ENCODE measurements at places on chromosomes 5 and 9. TPM values are rescaled to one million over a fixed set of nuclear protein-coding genes. Genes with fewer than 3 reads are reported as not detected.

Gene IL5
- total RNA-seq, result not detected

Gene ACOT12
- not detected for total RNA-seq

DNA sequence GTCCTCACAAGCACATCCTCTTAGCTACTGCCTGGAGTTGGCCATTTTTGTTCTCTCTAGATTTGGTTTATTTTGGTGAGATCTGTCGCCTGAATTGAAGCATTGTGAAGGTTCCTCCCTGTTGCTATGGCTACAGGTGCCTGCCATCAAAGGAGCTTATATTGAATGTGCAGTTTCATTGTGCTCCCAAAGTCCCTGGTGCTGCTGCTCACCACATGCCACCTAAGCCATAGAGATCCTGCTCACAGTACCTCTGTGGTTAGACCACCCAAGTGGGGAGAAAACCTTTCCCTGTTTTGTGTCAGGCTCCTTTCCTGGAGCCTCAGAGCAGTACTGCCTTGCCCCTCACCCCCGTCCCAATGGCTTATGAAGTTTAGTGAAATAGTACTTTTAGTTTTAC is 383.4 kb downstream of the TMEM38B start:
- DNase-seq, result no peak

DNA sequence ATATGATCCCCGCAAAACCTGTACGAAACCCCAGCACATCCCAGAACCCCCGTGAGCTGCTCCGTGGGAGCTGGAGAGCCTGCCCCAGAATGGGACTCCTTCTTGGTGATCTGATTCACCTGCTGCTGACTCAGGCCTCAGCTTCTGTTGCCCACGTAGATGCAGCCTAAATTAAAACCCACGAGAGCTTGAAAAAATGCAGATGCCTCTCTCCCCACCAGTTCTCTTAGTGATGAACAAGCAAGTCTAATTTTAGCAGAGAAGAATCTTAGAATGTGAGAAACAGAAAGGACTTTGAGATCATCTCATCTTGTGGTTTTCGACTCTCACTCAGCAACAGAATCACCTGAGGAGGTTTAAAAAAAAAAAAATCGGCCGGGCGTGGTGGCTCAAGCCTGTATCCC is 57.6 kb downstream of the TMOD1 start:
- DNase-seq, result no peak

DNA sequence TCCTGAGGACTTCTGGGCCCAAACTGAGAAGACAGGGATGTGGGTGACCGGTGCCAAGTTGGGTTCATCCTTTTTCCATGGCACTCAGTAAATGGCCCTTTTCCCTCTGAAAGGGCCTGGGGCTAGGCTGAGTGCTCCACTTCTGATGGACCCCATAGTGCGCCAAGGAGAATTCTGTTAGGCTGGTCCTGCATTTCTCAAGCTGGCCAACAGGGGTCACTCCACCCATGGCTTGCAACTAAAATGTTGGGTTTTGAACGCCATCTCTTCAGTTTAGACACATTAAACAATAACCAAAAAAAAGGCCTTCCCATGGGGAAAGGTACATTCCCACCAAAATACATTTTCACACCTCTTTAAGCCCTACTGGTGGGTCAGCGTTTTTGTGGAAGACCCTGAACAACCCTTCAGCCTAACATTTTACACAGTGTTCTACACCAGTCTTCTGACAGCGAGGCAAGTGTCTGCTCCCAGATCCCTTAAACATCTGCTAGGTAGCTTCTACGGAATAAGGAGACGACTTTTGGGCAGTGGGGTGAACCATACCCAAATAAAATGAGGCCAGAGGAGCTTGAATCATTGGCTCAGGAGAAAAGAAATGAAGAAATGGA is 27.3 kb downstream of the CNTFR start:
- DNase-seq, result no peak

- DNase-seq, result no peak
Measured at GRCh38 chr5:164306662-164307061, 801.2 kb downstream of the MAT2B start.

GRCh38 chr9:95852059-95853032 is 23.1 kb upstream of the ERCC6L2 start:
- peak; percentile 21 for DNase-seq

GRCh38 chr9:77616191-77616590 is 31.9 kb downstream of the GNA14 start:
- no peak for DNase-seq

- no peak for DNase-seq
Measured at GRCh38 chr5:130995254-130995515, 169.9 kb downstream of the HINT1 start.

DNA sequence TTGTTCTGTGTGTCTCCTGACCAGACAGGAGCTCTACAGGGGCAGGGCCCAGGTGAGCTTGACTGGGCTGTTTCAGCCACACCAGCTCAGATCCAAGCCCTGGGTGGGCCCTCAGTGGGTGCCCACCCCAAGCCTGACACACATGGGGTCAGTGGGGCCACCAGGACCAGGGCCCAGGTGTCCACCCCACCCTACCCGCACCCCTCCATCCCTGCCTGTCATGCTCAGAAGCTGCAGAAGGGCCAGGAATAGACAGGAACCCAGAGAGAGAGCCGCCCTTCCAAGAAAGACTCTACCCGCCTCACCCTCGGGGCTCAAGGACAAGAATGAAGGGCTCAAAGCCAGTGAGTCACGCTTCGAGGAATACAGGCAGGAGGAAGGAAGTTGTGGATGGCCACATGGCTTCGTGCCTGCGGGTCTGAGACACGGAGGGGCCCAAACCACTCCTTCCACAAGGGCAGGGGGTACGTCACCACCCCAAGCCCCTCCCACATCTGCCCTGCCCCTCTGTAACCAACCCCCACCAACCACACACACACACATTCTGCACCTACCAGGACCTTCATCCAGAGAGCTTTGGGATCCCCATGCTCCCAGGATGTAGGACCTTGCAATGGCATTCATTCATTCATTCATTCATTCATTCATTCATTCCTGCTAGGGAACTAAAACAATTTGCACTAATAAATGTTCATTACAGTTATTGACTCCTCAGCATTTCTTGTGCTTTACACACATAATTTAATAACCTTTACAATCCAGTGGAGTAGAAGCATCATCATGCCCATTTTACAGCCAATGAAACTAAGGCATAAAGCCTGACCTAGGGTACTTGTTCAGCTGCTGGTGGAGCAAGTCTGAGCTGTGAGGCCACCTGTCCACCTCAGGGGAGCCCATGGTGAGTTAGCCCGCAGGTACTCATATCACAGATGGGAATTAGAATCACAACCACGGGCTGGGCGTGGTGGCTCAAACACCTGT is 55.9 kb upstream of the STXBP1 start:
- peak; percentile 64 for DNase-seq

- peak; percentile 67 for DNase-seq
Measured at GRCh38 chr9:136544964-136545691, 720 bp downstream of the NOTCH1 start.

GRCh38 chr5:167271511-167271910 is 1019.9 kb upstream of the WWC1 start:
- DNase-seq, result no peak

Data from activated naive CD4-positive, alpha-beta T cell treated with anti-CD3 and anti-CD28 coated beads, Interleukin-2, amount 50 U/mL, for 72 hours (primary cell).